ENCODE measurements at places on chromosomes 7 and 10. TPM values are rescaled to one million over a fixed set of nuclear protein-coding genes. Genes with fewer than 3 reads are reported as not detected.

- no peak for DNase-seq
These were observed 292.0 kb upstream of the AOAH start for GRCh38 chr7:37016064-37016878.

- no peak for DNase-seq
These were observed 113.2 kb upstream of the MACROH2A2 start for GRCh38 chr10:69939481-69939880.

- no peak for DNase-seq
These were observed 7.4 kb upstream of the TSPAN12 start for GRCh38 chr7:120865191-120865981.

GRCh38 chr10:20776384-20777118, 120.6 kb downstream of the NEBL start:
- no peak for DNase-seq

DNA sequence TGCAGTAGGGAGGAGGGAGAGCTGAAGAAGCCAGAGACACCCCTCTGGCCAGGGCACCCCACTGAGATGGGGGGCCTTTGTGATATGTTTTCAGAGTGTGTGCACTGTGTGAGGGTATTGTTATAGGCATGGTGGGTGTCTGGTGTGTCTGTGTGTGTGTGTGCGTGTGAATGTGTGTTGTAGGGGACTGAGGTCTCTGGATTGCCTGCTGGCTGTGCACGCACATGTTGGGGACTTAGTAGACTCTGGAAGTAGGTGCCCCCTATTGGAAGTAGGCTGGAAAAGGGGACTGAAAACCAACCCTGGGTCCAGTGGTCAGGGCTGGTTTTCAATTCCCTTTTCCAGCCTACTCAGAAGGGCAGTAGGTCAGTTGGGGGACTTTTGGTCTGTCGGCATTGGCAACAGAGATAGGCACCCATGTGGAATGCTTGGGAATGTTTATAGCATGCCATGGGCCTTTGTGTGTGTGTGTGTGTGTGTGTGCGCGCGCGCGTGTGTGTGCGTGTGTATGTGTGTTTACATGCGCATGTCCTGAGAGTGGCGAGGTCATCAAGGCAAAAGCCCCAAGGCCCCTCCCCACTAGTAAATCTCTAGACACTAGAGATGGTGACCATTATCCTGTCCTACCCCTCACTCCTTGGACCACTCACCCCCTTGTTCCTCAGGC, 78.8 kb downstream of the HIF1AN start:
- no peak for DNase-seq

GRCh38 chr10:1627945-1628344, 109.4 kb downstream of the ADARB2 start:
- no peak for DNase-seq

DNA sequence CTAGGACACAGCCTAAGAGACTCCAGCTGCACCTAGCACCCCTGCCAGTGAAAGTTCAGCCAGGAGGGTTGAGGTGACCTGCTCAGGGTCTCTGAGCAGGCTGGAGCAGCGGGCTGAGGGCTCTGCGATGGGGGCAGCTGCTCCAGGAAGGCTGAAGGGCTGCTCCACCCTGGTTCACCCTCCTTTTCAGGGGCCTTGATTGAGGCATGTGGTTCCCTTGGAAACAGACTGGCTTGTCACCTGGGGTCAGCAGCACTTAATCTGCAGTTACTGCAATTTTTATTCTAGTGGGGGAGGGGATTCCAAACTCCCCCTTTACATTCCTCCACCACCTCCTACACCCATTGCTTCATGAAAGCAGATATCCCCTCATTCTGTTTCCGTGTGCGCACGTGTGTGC, 85.3 kb upstream of the UNC5B start:
- no peak for DNase-seq

DNA sequence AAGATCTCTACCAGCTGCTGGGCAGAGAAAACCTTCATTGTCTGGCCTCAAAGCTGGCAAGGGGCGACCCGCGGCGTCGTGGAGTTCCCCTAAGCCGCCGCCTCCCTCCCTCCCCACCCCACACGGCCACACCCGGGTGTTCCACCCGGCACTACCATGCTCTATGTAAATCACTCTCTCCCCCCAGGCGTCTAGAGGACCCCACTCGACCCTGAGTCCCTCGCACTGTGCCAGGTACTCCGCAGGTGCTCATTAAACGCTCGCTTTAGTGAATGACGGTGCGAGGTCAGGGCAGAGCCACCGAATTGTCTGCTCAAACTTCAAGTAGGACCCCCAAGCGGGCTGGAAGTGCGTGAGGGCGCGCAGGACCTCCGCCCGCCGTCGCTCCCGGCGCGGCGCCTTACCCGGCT, 628 bp downstream of the PARP12 start:
- DNase-seq = no peak

DNA sequence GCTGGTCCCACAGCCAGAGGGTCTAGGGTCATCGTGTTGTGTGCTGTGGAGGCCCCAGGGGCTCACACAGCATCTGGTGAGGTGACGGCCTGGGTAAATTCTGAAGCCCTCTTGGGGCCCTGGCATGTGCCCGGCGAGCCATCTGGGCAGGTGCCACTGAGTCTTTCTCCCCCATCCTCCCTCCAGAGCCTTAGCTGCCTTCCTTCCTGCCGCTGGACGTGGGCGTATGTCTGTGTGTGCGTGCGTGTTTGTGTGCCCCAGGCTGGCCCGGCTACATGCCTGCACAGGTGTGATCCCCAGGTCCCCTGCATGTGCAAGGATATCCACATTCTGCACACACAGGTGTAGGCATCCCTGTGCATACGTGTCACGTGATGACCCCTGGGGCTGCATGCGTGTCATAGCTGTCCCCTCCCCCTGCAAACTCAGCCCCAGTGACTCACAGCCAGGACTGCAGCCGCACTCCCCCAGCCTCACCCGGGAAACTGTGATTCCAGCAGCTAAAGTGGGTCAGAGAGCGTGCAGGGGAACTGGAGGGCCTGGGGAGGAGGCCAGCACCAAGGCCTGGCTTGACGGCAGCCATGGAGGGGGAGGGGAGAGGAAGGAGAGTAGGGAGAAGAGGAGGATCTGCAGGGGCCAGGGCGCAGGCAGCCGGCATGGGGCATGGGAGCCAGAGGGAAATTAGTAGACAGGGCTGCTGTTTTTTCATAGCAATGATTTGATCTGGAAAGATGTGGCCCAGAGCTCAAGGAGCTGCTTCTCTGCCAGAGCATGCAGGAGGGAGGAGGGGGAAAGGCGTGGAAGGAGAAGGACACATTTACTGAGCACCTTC, 46.4 kb downstream of the ELFN1 start:
- no peak for DNase-seq

DNA sequence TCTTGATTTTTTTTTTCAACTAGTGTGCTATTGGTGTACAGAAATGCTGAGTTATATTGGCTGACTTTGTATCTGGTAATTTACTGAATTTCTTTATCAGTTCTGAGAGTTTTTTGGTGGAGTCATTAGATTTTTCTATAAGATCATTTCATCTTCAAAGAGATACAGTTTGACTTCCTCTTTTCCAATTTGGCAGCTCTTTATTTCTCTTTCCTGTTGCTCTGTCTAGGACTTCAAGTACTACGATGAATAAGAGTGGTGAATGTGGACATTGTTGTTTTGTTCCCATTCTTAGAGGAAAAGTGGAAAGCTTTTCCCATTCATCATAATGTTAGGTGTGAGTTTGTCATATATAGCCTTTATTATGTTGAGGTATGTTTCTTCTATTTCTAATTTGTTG, 50.2 kb downstream of the LOXL4 start:
- no peak for DNase-seq

GRCh38 chr10:61719906-61720305, 57.2 kb downstream of the CABCOCO1 start:
- DNase-seq = no peak

DNA sequence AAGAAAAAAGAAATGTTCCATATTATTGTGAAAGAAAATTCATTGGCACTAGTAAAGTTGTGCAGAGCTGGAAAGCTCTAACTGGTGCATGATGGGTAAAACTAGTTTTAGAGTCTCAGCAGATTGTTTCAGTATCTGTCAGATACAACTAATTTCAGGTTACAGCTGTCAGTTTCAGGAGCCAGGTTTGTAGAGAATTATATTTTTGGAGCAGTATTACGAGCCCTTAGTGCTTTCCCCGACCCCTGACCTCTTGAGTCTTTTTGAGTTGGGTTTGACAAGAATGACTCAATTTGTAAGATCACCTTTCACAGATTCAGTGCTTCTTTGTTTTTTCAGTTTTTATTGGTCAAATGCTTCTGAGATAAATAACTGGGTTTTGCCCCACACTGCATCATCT, 366.4 kb upstream of the PLXDC2 start:
- DNase-seq = no peak

- DNase-seq = no peak
These were observed 167.4 kb downstream of the FZD1 start for GRCh38 chr7:91431601-91432000.

- no peak for DNase-seq
These were observed 303.4 kb downstream of the GFRA1 start for GRCh38 chr10:115969591-115969990.

GRCh38 chr7:135771961-135772638, 23.5 kb upstream of the FAM180A start:
- DNase-seq = no peak

DNA sequence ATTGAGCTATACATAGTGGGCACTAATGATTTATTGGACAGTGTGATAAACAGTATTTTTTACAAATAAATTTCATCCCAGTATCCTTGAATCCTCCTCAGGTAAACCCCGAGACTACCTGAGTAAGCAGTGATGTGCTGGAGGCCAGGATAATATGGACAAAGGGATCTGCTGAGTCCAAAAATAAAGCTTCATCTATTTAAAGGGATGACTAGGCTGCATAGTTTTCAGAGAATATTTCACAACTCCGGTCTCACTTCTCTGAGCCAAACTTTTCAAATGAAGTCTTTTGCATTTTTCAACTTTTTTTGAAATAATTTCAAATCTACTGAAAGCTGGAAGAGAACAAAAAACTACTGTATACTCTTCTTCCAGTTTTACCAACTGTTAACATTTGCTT, 2.5 kb downstream of the ACTR3B start:
- DNase-seq = no peak

GRCh38 chr10:76311752-76312636, 880.6 kb downstream of the LRMDA start:
- no peak for DNase-seq

GRCh38 chr10:115857856-115858255, 415.1 kb downstream of the GFRA1 start:
- DNase-seq = no peak

DNA sequence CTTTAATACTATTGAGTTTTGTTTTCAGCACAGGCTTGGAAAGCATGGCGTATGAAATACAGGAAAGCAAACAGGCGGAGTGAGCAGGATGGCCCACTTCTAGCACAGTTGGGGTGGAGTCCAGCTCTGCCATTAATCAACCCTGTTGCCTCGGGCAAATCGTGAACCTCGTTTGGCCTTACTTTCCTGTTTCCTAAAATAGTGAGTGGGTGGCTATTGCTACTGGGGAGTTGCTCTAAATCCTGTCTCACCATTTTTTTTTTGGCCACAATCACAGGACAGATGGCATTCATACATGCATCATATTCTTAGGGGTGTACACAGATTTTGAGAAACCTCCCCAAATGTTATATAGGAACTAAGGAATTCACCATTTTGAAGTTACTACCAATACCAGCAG, 157.8 kb downstream of the ANLN start:
- DNase-seq = no peak

DNA sequence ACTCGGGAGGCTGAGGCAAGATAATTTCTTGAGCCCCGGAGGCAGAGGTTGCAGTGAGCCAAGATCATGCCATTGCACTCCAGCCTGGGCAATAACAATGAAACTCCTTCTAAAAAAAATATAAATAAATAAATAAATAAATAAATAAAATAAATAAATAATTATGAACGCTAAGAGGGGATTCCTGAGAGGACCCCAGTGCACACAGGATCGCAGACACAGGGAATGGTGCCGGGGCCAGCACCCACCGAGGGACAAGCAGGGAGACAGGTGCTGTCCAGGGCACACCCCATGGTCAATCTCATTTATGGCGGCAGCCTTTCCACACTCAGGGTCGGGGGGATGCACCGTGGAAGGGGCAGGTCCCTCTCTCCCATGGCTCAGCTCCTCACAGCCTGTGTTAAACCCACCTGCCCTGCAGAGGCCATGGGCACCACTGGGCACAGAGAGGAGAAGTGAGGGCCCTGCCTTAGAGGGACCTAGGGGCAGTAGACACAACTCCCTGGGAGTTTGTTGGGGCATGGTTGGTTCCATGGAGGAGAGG, 2.2 kb upstream of the RAMP3 start:
- no peak for DNase-seq

- DNase-seq = peak; percentile 50
These were observed 636 bp downstream of the PDCD4 start for GRCh38 chr10:110872145-110872983.

DNA sequence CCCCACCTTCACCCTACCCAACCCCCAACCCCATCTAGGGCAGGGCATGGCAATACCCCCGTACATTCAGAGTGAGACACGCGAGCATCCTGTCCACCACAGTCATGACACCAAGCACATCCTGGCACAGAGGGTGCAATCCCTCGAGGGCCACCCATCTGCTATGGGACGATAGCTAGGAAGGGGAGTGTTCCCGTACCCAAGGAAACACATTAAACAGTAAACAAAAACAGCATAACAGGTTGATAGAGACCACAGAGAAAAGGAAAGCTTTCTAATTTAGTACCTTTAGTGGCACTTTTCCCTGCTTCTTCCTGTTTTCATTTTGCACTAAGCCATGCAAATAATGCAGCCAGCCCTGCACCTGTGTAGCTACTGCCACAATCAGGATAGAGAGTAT, 2.3 kb upstream of the SMKR1 start:
- DNase-seq = no peak

ABCC2 gene
- total RNA-seq = 5.1 TPM

SEM1 gene
- 18.3 TPM for total RNA-seq

ZNF138 gene
- total RNA-seq = 13.3 TPM

SLC16A9 gene
- 0.78 TPM for total RNA-seq

GIMAP5 gene
- 36.0 TPM for total RNA-seq

HABP2 gene
- not detected for total RNA-seq

NME8 gene
- not detected for total RNA-seq

ST7 gene
- 24.9 TPM for total RNA-seq

FOXP2 gene
- 16.4 TPM for total RNA-seq

PLCE1 gene
- total RNA-seq = 30.6 TPM

VGF gene
- not detected for total RNA-seq

PBLD gene
- 4.4 TPM for total RNA-seq

SPRN gene
- not detected for total RNA-seq

CPA2 gene
- total RNA-seq = 2.2 TPM
